ENCODE measurements at places on chromosomes 2 and 18.

DNA sequence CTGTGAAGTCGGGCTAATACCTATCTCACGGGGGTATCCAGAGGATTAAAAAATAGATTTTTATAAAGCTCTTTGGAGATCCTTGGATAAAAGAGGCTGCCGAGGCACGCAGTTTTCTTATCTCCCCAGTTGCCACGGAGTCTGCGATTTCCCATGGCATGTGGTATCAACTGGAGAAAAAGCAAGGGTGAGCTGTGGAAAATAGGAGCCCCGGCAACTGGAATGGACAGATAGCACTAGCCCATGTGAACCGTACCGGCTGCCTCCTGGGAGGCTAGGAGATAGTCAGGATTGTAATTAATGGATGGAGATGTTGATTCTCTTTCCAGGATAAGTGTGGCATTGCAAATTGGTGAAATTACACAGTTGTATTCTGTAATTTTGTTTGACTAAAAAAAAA, 407.6 kb upstream of the KCNH7 start:
- no peak for DNase-seq

GRCh38 chr2:30678410-30679137, 128.7 kb downstream of the CAPN13 start:
- no peak for DNase-seq

- DNase-seq = no peak
Measured at GRCh38 chr2:61015976-61016375, 1.5 kb upstream of the PEX13 start.

GRCh38 chr2:145777297-145777696, 1257.4 kb upstream of the ZEB2 start:
- no peak for DNase-seq

- no peak for DNase-seq
Measured at GRCh38 chr2:168320267-168320666, 72.9 kb upstream of the STK39 start.

DNA sequence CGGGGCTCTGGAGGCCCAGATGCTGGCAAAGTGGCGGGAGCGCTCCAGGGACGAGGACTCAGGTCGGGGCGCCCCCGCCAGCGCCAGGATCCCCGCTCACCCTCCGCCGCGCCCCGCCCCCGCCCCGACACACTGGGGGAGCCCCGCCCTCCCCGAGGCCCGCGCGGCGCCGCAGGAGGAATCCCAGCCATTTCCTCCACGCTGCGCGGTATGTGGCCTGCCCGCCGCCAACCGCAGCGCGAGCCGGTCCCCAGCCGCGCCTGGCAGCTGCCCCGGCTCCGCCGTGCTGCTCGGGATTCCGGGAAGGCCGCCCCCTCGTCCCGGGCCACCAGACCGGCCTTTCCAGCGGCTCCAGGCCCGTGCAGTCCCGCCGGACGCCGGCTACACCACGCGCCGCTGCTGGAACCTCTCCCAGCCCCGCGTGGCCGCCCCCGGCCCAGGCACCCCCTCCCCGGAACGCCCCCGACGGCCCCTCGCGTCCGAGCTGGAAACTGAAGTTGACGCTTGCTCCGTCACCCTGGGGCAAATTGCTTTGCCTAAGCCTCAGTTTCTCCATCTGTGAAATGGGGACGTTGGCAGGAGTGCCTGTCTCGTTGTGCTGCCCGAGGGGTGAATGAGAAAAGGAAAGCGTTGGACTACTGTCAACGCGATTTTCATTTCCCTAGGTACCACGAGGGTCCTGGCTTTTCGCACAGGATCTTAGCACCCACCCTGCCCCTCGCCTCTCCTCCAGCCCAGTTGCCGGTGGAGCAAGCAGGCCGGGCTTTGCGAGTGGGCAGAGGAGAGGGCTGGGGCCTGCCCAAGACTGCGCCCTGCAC, 53.6 kb downstream of the PKDCC start:
- DNase-seq = peak; percentile 59

DNA sequence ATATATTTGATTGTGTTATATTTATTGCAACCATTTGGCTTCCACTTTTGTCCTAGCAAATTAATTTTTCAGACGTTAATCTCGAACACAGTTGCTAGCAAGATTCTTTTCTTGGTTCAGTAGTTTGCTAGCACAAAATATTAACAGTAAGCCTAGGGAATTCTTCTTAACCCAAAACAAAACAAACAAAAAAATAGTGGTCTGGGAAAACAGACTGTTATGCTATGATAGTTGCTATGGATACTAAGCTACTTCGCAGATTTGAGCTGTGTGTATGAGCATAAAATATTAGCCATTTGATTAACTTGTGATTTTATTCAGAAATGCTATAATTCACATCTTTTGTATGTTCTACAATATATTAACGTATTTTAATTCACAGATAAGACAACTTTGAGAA, 541.5 kb upstream of the NETO1 start:
- DNase-seq = no peak

DNA sequence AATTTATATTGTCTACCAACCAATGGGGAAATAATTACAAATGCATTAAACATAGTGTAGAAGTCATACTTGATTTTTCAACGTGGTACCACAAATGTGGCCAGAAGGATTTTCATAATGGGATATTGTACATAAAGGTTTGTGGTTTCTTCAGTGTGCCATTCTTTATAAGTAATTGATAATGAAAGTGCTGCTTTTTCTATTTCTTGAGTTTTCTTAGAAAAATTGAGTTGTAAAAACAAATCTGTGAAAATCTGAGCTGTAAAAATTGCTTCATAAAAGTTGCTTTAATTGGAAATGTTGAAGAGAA, 103.6 kb downstream of the KYNU start:
- DNase-seq = no peak

DNA sequence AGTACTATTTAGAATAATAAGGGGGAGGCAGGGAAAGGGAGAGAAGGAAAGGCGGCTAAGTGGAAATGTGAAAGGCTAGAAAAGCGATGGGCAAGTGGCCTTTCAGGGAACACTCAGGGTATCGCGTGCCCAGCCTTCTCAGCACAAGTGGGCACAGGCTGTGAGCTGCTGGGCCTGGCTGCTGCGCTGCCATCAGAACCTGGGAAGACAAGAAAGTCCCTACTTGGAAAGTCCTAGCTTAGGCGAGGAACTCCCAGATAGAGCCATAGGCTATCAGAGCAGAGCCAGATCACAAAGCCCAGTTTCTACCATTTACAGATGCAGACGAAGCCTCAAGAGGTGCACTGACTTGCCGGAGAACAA, 9.8 kb upstream of the FZD7 start:
- no peak for DNase-seq

GRCh38 chr2:101231937-101232730, 20.6 kb upstream of the CNOT11 start:
- no peak for DNase-seq

All from T-helper 1 cell (primary cell).